ENCODE measurements at places on chromosomes 3 and 15.

- DNase-seq = no peak
These were observed 43.9 kb downstream of the B3GNT5 start for GRCh38 chr3:183296944-183297343.

- DNase-seq = no peak
These were observed 76.9 kb downstream of the PLCH1 start for GRCh38 chr3:155667988-155668387.

GRCh38 chr3:34107669-34108068 is 309.2 kb downstream of the PDCD6IP start:
- DNase-seq = no peak

DNA sequence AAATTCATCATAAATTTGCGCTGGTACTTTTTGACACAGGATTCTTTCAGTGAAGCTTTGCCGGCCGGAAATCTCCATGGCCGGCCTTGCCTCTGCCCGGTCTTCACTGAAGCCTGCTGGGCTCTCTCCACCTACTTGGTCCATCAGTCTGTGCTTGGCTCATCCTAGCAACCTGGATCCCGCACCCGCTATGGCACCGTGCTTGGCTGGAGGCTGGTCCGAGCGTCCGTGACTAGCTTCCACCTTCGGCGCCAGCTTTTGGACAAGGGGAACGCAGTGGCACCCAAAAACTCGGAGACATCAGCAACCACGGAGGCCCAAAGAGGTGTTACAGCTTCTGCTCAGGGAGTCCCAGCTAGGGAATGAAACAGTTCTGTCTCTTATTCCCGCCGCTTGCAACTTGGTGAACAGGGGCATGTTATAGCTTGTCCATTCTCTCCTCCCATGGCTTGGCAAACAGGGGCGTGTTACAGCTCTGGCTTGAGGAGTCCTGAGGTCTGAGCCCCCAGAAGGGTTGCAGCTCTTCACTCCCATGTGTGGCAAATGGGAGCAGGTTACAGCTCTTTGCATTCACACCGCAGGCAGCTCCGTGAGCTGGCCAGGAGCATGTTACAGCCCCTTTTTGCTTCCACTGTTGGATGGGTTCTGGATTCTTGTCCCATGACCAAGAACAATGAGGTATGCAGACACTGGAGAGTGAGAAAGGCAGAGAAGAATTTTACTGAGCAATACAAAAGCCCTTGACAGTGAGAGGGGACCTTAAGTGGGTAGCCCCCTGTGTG is 204.2 kb downstream of the DIPK2A start:
- DNase-seq = no peak

GRCh38 chr3:106631373-106632108 is 745.7 kb upstream of the CCDC54 start:
- no peak for DNase-seq

DNA sequence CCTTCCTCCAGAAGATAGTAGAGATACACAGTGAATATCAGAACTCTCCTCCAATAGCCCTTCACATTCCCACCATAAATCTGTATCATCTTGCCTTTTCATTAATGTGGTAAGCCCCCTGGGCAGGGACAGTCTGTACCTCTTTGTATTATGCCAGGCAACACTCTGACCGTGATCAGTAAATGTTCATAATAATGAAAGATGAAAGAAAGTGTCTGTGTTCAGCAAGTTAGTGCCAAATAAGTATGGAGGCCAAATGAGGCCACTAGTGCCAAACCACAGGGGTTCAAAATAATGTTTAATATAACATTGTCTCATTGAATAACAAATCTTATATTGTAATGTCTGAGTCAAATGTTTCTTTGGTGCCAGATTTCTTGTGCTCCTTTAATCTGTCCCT is 104.3 kb downstream of the CMSS1 start:
- no peak for DNase-seq

DNA sequence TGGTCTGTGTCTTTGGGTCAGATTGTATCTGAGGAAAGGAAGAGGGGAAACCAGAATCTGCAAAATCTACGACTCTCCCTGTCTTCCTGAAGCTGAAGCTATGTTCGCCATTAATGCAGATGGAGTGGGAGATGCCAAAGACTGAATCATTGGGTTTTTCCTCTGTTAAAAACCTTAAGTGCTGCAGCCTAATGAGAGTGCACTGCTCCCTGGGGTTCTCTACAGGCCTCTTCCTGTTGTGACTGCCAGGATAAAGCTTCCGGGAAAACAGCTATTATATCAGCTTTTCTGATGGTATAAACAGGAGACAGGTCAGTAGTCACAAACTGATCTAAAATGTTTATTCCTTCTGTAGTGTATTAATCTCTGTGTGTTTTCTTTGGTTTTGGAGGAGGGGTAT is 24.0 kb downstream of the RMDN3 start:
- no peak for DNase-seq

- no peak for DNase-seq
These were observed 163.3 kb downstream of the PLCH1 start for GRCh38 chr3:155581579-155581978.

- no peak for DNase-seq
These were observed 19.5 kb downstream of the BMF start for GRCh38 chr15:40088929-40089755.

DNA sequence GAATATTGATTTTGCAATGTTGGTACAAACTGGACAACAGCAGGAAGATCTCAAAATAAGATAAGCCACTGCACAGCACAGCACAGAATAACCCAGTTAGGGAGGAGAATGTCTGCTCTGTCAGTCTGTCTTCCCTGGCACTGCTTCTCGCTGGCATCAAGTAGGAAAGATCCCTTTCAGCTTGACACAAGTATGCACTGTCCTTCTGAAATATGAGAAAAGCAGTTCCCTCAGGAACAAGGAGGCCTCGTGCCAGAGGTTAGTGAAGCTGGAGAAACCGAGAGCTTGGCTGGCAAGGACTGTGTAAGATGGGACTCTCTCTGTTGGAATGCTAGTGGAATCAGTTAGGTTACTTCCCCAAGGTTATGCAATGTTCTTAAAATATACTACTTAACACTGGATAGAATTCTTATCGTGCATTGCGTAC is 59.1 kb downstream of the FMN1 start:
- DNase-seq = no peak

- DNase-seq = no peak
These were observed 48.1 kb downstream of the APBA2 start for GRCh38 chr15:28933710-28934445.

- DNase-seq = no peak
These were observed 606.8 kb upstream of the TBL1XR1 start for GRCh38 chr3:177804032-177804431.

DNA sequence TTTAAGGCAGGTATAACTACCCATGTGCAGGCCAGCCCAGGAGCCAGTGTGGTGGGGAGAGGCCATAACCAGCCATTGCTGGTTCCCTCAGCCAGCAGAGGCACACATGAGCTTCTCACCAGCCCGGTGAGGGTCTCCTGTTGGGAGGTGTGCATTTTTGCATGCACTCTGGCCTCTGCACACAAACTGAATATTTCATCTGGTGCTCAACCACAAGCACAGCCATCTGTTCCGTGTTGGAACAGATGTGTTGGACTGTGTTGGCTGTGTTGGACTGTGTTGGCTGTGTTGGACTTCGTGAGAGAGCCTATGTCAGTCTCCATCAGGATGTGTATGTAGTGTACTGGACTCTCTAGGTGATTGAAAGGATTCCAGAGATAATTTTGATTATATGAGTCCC is 67.2 kb downstream of the RPL39L start:
- no peak for DNase-seq

DNA sequence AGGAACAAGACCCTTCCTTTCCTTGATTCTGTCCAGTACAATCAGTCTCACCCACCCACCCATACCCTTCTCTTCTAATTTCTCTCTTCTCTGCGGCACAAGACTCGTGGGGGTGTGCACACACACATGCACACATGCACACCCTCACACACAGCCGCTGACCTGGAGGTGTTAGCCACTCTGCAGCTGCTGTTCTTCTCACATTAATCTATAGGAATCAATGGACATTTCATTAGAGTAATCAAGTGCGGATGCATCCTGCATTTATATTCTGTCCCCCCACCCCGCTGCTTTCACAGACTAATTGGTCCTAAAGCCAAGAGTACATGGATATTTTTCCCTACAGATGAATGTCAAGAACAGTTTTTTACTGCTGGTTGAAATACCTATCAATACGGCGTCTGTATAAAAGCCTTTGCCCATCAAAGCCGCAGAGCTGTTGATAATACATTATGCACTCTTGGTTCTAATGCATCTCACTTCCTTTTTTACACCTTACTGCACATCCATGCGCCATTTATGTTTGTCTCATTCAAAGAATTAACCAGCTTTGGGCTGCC is 186.5 kb upstream of the ONECUT1 start:
- no peak for DNase-seq

DNA sequence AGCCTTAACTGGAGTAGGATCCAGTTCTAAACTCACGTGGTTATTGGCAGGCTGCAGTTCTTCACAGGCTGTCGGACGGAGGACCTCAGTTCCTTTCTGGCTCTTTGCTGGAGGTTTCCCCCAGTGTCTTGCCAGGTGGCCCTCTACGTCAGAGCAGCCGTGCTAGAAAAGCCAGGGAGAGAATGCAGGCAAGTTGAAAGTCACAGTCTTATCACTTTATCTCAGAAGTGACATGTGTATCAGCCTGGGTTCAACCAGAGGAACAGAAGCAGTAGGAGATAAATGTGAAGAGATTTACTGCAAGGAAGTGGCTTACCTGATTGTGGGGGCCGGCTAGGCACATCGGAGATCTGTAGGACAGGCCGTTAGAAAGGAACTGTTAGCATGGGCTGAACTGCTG is 125.3 kb upstream of the BNIP2 start:
- DNase-seq = no peak
